Mammary epithelial cell (primary cell): ENCODE measurements at places on chromosomes 2 and 18. TPM values are rescaled to one million over a fixed set of nuclear protein-coding genes. Genes with fewer than 3 reads are reported as not detected.

GRCh38 chr18:36572135-36572856, 256.5 kb downstream of the TPGS2 start:
- no peak for DNase-seq

- no peak for DNase-seq
Observed at GRCh38 chr2:194621945-194622344, 1035.1 kb upstream of the SLC39A10 start.

GRCh38 chr2:237964194-237964577, 2.6 kb upstream of the UBE2F start:
- DNase-seq: no peak

- DNase-seq: peak; percentile 94
Observed at GRCh38 chr18:12838178-12838634, 45.8 kb downstream of the PTPN2 start.

DNAH7 gene
- total RNA-seq: 1.0 TPM
